ENCODE measurements at places on chromosomes 13 and 19.

- no peak for DNase-seq
Observed at GRCh38 chr13:51624207-51624606, 39.9 kb downstream of the WDFY2 start.

DNA sequence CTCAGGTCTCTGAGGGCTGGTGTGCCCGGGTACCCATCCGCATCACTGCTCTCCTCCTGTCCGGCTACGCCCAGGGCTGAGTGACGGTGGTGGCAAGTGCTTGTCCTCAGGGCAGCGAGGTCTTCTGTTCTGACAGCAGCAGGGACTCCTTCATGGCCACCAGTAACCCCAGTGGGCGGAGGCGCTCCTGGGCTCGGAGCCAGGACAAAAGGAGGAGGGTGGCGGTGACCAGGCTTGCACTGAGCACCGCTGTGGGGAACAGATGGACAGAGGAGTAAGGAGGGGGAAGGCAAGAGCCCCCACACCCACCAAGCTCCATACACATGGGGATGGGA lies 5.8 kb downstream of the CD320 start:
- DNase-seq: peak; percentile 3

GRCh38 chr13:29594710-29595379 lies 643 bp downstream of the SLC7A1 start:
- peak; percentile 25 for DNase-seq

DNA sequence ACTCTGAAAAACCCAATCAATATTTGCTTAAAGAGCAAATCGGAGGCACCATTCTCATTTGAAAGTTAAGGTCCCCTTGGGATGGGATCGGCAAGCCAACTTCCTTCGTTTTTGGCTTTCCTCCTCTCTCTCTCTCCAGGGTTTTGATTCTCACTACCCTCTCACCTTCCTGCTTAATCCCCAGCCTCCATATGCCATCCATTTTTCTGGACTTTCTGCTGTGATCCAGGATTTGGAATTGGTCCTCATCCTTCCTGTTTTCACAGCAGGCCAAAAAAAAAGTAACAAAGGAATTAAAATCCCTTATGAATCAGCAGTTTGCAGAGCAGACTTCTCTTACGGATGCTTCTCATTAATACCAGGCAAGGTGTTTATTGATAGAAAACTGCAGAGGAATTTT lies 283.1 kb upstream of the TMTC4 start:
- DNase-seq: no peak

GRCh38 chr19:12521996-12522395 lies 29.3 kb downstream of the ZNF564 start:
- DNase-seq: no peak

- no peak for DNase-seq
Observed at GRCh38 chr13:89925107-89925506, 1422.4 kb upstream of the MIR17HG start.

DNA sequence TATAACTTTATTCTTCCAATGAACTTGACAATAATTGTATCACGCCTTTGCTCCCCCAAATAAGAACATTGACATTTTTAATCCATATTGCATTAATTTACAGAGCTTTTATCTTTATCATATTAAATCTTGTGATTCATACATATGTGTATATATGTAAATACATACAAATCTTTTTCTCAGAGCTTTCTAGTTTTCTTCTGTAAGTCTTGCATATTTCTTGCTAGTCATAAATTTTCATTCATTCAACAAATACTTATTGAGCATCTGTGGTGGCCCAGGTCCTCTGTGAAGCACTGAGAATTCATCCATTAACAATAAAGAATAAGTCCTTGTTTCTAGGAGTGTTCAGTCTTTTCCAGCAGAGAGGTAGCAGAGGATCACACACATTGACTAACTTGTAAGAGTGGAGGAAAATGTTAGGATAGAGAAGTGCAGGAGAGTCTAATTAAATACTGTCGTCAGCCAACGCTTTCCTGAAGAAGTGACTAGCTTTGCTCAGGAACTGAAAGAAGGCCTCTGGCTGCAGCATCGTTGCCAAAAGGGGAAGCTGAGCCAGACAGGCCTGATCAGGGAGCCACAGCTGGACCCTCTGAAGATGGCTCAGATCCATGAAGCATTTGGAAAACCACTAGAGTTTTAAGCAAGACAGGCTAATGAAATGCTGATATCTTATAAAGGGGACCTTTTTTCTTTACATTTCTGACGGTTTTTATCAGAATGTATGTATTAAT lies 38.6 kb upstream of the LAMP1 start:
- DNase-seq: no peak

- no peak for DNase-seq
Observed at GRCh38 chr13:46516599-46517338, 36.2 kb upstream of the LRCH1 start.

- no peak for DNase-seq
Observed at GRCh38 chr13:92549276-92549675, 677.3 kb upstream of the GPC6 start.

DNA sequence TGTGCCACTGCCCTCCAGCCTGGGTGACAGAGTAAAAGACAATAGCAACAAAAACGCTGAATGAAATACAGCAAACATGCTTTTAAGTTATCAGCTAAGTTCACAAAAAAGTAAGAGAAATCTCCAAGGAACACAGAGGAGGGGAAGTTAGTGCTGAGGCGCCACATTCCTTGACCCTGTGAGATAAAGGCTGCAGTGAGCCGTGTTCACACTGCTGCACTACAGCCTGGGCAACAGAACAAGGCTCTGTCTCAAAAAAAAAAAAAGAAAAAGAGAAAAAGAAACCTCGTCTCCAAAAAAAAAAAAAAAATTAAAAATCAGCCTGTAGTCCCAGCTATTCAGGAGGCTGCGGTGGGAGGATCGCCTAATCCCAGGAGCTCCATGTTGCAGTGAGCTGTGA lies 16.3 kb upstream of the DOCK6 start:
- DNase-seq: no peak

- DNase-seq: no peak
Observed at GRCh38 chr13:108365255-108365654, 95.7 kb downstream of the TNFSF13B start.

DNA sequence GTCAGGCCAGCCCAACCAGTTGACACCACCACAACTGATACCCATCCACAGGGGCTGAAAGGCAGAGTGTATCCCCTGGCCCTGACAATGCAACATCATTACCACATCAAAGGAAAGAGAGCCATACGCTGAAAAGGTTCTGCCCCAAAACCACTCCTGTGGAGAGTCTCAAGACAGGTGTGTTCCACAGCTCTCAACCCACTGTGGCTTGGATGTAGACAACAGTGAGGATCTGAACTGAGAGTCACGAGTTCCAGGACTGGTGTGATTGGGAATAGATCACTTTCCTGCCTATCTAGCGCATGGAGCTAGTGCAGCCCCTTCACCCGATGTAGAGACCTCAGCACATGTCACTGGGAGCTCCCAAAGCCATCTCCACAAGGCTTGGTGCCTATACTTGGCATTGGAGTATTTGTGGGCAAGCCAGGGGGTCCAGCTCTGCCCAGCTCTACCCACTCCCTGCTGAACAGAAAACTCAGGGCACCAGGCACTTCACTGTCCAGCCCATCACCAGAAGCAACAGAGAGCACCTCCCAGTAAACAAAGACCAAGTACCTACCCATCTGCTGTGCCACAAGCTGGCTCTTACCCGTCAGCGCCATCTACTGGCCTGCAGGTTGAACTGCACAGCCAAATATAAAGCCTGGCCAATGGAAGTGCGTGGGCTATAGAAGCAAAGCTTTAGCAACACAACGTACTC lies 579.5 kb downstream of the UQCRFS1 start:
- DNase-seq: no peak

DNA sequence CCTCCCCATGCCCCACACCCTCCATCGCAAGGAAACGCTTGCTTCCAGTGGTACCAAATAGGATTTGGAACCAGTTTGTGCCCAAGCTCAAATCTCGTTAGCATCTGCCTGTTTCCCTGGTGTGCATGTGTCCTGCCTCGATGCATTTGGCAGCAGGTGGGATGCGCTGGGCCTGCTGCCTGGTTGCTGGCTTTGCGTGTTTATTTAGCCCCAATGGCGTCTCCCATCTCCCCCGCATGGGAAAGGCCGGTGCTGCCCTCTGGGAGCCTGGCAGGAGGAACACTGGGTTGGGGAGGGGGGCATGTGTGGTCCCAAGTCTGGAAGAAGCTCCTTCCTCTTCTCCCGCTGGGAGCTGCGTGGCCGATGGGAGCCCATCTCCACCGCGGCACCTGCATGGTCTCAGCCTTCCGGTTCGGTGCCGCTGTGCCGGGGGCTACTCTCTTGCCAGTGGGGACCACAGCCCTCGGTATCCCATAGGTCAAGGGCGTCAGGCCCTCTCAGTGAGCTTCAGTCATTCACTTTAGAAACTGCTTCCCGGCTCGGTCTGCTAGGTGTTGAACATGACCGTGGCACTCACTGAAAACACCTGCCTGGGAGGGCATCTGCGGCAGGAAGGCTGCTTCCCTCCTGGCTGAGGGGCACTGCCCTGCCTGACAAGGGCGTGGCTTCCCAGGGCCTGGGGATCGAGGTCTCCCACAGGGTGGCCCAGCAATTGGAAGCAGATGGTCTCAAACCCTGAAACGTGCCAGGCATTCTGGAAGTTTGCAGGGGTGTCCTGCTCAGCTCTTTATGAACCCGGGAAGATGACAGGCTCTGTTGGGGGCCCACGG lies 11.8 kb upstream of the F7 start:
- DNase-seq: no peak

- no peak for DNase-seq
Observed at GRCh38 chr19:36997843-36998235, 80.4 kb upstream of the ZNF420 start.

DNA sequence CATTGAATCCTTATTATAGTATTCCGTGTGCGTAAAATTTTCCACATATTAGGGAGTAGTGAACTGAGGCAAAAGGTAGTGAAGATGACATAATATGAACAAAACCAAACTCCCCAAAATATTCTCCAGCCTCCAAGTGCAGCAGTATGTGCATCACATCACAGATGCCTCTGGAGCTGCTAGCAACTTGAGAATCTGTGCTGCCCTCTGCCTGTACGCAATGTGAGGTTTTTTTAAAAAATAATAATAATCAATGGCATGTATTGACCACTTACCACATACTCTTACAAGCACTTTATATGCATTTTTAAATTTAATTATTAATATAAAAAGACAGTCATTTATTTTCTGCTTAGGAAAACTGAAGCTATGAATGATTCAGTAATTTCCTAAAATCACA lies 583.0 kb upstream of the SPRY2 start:
- no peak for DNase-seq

- DNase-seq: no peak
Observed at GRCh38 chr19:10961073-10961860, 437 bp downstream of the SMARCA4 start.

GRCh38 chr13:24361113-24361512 lies 51.7 kb downstream of the C1QTNF9 start:
- DNase-seq: no peak

DNA sequence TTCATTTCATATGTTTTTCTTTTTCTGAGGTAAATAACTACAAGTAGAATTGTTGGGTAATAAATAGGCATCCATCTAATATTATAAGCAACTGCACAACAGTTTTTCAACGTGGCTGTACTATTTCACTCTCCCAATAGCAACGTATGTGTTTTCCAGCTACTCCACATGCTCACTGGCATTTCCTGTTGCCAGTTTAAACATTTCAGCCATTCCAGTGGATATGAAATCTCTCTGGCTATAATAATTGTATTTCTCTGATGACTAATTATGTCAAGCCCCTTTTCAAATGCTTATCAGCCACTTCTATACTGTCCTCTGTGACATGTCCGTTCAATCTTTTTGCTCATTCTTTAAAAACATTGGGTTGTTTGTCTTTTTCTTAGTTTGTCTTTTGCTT lies 26.8 kb upstream of the ALOX5AP start:
- DNase-seq: no peak

DNA sequence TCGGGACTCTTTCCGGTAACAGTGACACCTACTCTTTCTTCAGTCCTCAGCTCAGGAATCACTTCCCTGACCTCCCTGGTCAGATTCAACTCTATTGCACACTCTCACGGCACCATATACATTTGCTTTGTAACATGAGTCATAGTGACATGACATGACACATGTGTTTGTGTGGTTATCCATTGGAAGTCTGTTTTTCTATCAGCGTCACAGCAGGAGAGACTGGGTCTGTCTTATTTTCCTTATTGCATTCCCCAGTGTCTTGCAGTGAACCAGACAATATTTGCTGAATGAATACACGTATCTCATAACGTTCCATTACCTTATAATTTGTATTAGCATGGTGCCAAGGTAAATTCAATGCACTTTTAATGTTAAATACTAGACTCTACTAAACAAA lies 102.0 kb downstream of the DCLK1 start:
- no peak for DNase-seq

DNA sequence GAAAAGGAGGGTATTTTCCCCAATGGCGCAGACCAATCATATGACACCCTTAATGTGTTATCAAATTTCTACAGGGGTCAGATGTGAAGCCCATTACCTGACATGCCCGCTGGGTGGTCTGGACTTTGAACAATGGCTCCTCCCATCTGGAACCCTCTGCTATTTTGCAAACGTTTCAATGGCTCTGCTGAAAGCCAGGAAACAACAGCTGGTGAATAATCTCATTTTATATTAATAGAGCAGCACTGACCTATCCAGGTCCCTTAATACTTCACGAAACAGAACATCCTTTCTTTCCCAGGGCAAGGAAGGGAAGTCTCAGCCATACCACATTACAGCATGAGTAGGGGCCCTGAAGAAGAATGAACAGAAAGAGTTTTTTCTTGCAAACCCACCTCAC lies 20.3 kb upstream of the KPNA3 start:
- no peak for DNase-seq

GRCh38 chr19:48390188-48391099 lies 907 bp downstream of the KDELR1 start:
- peak; percentile 52 for DNase-seq

GRCh38 chr13:42892760-42893159 lies 99.3 kb downstream of the EPSTI1 start:
- no peak for DNase-seq

DNA sequence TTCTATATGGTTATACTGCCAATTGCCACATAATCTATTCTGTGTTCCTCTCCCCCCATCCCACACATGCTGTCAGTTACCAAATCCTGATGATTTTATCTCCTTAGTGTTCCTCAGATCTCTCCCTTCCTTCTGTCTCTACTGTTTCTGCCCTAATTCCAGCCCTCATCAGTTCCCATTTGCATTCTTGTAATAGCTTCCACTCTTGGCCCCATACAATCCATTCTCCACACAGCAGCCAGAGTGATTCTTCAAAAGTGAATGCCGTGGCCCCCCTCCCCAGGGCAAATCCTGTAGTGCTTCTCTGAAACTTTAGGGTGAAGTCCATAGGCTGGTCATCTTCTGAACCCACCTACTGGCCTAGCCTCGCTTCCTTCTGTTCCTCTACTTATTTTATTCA lies 114.4 kb downstream of the ZAR1L start:
- DNase-seq: no peak

GRCh38 chr19:45733160-45733810 lies at the start of gene MEIOSIN:
Gene MEIOSIN, plus strand, starts transcription at chr19:45733439. Its CDS starts 1,938 bp downstream, at chr19:45735377.
- DNase-seq: no peak

- DNase-seq: no peak
Observed at GRCh38 chr19:17289489-17289888, 7.8 kb downstream of the ANKLE1 start.

GRCh38 chr19:18131841-18132596 lies 20.9 kb upstream of the PIK3R2 start:
- no peak for DNase-seq

GRCh38 chr19:32873247-32873959 lies 3.8 kb upstream of the SLC7A9 start:
- DNase-seq: no peak
